ENCODE measurements at places on chromosomes 16 and 17. TPM values are rescaled to one million over a fixed set of nuclear protein-coding genes. Genes with fewer than 3 reads are reported as not detected.

The LGALS9B gene
- total RNA-seq = not detected

The TBC1D3B gene
- total RNA-seq = not detected

The KRTAP4-3 gene
- total RNA-seq = not detected

The CLEC10A gene
- total RNA-seq = 9.1 TPM

The GAS2L2 gene
- total RNA-seq = not detected

The ITGAD gene
- not detected for total RNA-seq

The DHRS7C gene
- total RNA-seq = not detected
